DMS79 (cell line): ENCODE measurements at places on chromosomes 16 and 17.

DNA sequence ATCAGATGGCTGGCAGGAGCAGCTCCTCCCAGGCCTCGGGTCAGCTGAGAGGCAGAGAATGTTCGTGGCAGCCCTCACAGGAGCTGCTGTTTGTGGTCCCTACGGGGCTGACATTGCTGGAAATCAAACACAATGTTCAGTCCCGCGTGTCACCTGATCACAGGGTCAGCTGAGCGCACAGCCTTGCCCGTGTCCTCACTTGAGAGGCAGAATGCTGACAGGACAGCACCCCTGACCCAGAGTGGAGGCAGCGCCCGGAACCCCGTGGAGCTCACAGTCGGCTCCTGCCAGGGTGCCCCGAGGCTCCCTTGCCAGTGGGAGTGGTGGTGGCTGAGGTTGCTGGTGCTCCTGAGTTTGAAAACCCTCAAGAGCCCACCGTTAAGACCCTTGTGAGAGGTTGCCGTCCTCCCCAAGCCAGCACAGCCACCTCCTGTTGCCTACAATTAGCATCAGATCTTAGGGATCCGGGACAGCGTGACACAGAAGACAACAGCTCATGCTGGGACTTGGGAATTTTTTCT, 3.6 kb upstream of the CHMP6 start:
- no peak for DNase-seq

GRCh38 chr17:40178021-40178601, 841 bp downstream of the RAPGEFL1 start:
- no peak for DNase-seq

DNA sequence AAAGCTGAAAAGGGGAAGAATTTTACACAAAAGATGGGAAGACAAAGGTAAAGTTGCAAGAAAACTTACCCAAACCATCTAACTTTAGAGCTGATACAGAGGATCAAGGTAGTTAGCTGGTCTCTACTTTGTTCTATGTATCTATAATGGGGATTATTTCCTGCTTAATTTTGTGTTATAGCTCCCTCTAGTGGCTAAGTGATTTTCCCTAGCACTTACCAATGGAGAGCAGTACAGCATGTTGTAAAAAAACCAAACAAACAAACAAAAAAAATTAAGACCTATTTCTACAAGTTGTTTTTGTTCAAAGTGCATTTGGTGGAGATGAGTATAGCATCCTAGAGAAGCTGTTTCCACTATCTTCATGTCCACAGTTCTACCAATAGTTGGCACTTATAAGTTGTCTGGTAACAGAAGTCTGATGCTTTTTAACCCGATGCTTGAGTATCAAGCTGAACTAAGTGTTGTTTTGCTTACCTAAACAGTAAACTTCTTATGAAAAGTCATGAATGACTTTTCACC, 7.5 kb downstream of the SRSF1 start:
- peak; percentile 32 for DNase-seq

GRCh38 chr17:75289832-75290337, 652 bp upstream of the SLC25A19 start:
- no peak for DNase-seq

DNA sequence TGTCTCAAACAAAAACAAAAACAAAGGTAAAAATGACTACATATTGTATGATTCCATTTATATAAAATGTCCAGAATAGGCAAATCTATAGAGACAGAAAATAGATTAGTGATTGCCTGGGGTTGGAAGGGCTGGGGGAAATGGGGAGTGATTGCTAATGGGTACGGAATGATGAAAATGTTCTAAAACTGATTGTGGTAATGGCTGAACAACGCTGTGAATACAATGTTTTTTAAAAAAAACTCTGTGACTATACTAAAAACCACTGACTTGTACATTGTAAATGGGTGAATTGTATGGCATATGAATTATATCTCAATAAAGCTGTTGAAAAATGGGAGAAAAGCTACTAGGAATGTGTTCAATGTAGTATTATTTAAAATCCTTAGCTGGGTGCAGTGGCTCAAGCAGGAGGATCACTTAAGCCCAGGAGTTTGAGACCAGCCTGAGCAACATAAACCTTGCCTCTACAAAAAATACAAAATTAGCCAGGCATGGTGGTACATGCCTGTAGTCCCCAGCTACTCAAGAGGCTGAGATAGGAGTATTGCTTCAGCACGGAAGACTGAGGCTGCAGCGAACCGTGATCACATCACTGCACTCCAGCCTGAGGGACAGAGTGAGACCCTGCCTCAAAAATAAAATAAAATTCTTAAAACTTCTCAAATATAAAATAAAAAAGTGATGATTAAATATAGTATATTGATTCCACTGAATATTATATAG, 47.9 kb downstream of the TOM1L2 start:
- no peak for DNase-seq

DNA sequence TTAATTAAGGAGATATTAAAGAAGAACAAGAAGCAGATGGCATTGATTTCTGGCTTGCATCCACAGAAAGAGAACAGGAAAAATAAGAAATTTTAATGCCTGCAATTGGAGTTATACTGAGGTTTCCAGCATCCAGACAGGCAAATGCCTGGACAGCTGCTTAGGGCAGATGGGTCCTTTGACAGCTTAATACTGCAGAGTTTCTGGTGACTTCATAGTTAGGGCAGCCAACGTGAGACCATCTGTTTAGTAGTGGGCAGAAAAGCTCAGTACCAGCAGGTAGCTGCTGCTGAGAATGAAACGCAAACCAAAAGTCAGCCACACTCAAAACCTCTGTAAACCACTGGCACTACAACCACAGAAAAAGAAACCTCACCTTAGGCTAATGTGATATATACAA, 109.8 kb downstream of the CDK5R1 start:
- no peak for DNase-seq

GRCh38 chr17:79939094-79939435, 96.6 kb downstream of the TBC1D16 start:
- DNase-seq = no peak

DNA sequence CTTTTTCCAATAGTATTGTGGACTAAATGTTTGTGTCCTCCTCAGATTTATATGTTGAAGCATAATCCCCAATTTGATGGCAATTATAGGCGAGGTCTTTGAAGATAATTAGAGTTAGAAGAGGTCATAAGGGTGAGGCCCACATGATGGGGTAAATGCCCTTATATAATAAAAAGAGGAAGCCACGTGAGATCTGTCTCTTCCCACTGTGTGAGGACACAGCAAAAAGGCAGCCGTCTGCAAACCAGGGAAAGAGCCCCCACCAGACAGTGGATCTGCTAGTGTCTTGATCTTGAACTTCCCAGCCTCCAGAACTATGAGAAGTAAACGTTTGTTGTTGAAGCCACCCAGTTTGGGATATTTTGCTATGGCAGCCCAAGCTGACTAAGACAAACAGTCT, 76.0 kb downstream of the LYRM1 start:
- DNase-seq = no peak

DNA sequence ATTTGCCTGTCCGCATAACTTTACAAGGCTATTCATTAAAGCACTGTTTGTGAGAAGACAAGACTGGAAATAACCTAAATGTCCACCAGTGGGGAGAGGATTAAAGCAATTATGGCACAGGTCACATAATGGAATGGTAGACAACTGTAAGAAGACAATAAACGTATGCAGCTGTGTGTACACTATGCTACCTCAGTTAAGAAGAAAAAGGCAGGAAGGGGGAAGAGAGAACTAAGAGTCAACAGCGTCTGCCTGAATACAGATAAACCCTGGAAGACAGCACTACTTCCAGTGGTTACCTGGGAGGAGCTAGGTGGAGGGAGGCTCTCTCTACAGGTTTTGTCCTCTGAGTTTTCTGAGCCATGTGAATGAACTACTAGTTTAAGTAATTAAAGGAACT, 15.3 kb downstream of the CREBBP start:
- DNase-seq = no peak

GRCh38 chr17:237406-237955, 56.0 kb upstream of the DOC2B start:
- DNase-seq = no peak

DNA sequence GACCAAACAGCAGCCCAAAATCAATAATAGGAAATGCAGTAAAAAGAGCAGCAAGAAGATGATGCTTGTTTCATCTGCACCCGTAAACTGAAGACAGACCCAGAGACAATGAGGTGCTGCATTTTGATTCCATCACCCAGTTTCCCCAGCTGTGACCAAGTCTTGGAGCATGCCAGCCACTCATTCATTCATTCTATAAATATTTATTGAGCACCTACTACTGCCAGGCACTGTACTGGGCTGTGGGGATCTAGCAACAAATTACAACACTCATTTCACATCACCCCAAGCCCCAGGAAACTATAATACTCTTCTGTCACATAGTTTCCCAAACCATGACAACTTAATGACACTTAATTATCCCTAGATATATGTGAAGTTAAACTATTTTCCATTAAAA, 79.2 kb downstream of the TOX3 start:
- no peak for DNase-seq

DNA sequence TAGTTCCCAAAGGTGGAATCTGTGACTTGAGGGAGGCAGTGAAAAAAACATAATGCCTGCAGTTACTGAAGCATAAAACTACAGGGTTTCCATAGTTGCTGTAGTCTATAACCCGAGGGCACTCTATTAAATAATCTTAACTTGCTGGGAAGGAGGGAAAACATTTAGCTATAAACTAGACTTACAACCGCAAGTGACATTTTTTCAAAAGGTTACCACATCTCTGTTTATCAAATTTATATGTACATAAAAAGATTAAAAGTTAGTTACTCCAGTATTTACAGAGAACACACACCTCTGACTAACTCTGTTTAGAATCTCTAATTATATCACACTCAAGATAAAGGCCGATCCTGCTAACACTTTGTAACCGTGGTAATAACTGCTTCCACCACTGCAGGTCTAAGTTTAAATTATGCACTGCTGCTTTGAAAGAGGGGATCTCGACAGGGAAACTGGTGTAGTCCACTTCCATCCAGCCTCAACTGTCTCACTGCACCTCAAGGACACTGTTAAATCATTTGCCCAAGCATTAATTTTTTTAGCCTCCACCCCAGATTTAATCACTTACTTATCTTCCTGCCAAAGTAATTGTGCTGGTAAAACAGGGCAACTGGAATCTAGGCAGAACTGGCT, 14.6 kb downstream of the KCNJ16 start:
- DNase-seq = no peak
